ENCODE measurements at places on chromosomes 12 and 14. TPM values are rescaled to one million over a fixed set of nuclear protein-coding genes. Genes with fewer than 3 reads are reported as not detected.

The RNASE7 gene
- total RNA-seq = not detected

The SLC6A13 gene
- total RNA-seq = 2.6 TPM

The CTSG gene
- total RNA-seq = not detected

The PDZRN4 gene
- total RNA-seq = not detected

DNA sequence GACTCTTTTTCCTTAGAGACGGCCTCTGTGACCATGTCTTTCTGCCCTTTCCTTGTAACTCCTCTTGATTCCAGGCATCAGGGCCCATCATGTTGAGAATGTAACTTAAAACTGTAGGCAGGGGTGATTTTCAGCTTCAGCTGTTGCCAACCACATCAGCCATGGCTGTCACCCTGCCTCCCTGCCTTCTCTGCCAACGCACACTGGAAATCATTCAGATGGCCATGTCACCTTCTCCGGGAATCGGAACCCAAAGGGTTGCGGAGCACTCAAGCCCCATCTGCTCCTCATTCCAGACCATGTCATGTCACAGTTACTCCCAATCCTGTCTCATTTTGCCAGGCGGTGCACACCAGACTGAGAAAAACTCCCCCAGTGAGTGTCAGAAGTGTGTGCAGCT, 72.1 kb downstream of the EMP1 start:
- no peak overlapping the region for H3K27ac ChIP-seq
- DNase-seq = no peak
- H3K36me3 ChIP-seq = no peaks in the 10 kb centered on the region
- H3K4me3 ChIP-seq = no peak overlapping the region

DNA sequence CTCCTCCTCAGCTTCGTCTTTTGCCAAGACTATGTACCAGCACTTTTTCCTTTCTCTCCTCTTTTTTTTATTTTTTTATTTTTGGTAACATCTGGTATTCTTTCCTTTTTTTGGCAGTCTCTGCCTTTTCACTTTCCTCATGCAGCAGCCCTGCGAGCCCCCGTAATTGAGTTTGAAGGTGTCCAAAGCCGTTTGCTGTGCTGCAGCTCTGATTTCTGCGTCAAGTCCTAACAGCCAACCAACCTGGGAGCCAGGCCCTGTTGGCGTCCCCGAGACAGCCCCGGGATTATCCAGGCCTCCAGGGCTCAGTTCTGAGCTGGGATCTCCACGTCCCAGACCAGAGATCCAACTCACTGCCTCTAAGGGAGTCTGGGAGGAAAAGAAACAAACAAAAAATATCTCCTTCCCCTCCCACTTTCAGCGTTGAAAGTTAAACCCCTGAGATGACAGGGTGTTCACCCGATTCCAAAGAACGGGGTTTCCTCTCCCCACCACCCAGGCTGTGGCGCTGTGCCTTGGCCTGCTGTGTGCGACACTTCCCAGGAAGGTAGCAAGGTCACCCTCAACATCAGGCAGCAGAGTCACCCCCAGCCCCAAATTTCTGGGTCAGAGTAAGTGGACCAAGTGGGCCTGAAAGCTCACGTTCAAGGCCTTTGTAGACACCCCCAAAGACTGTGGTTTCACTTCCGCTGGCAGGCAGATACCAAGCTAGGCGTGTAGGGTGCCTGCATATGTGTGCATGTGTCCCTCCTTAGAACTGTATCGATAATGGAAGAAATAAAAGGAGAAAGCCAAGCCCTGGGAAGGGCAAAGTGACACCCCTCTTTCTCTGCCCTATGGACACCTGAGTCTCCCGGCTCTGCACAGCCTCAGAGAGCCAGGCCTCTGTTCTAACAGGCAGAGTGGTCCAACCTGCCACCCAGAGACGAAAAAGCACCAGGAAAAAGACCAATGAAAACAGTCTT, 11.1 kb downstream of the BCL11B start:
- H3K27ac ChIP-seq = no peak overlapping the region
- H3K4me3 ChIP-seq = no peak overlapping the region
- no peaks in the 10 kb centered on the region for H3K4me1 ChIP-seq

- no peaks in the 10 kb centered on the region for H3K4me1 ChIP-seq
- H3K36me3 ChIP-seq = no peaks in the 10 kb centered on the region
- no peak for DNase-seq
- H3K27ac ChIP-seq = no peak overlapping the region
- no peak overlapping the region for H3K4me3 ChIP-seq
These were observed 26.2 kb upstream of the MANSC4 start for GRCh38 chr12:27806259-27806658.

GRCh38 chr14:72311116-72311515, 378.9 kb downstream of the RGS6 start:
- H3K36me3 ChIP-seq = no peaks in the 10 kb centered on the region
- H3K4me3 ChIP-seq = no peak overlapping the region
- H3K27ac ChIP-seq = no peak overlapping the region
- no peaks in the 10 kb centered on the region for H3K27me3 ChIP-seq
- no peak for DNase-seq
- H3K4me1 ChIP-seq = no peaks in the 10 kb centered on the region

DNA sequence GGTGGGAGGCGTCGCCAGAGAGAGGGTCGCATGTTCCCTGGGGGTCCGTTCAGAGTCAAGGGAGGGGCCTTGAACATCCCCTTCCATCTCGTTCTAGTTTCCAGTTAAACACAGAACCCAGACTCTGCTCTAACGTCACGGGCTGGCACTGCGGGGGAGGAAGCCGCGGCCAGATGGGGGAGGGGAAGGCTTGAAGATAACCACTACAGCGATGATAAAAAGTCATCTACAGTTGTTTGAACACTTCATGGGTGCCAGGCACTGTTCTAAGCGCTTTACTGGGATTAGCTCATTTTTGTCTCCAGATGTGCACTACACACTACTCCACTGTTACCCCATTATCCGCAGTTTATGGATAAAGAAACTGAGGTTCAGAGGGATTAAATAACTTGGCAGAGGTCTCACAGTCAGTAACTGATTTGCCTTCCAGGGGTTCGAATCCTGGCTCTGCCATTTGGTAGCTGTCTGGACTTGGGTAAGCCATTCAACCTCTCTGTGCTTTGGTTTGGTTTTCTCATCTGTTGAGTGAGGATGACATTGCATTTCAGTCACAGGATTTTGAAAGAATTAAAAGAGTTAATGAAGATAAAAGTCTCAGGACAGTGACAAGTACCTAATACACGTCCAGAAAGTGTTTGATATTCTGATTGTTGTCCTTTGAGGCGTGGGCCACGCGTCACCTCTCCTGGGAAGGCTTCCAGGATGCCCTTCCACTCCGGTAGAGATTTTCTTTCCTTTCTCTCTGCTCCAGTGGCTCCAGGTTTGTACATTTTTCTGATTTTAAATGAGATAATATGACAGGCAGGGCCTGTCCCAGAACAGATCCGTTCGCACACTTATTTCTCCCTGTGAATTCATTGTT, 798 bp upstream of the RASAL1 start:
- DNase-seq = no peak
- no peaks in the 10 kb centered on the region for H3K36me3 ChIP-seq
- no peak overlapping the region for H3K4me3 ChIP-seq

DNA sequence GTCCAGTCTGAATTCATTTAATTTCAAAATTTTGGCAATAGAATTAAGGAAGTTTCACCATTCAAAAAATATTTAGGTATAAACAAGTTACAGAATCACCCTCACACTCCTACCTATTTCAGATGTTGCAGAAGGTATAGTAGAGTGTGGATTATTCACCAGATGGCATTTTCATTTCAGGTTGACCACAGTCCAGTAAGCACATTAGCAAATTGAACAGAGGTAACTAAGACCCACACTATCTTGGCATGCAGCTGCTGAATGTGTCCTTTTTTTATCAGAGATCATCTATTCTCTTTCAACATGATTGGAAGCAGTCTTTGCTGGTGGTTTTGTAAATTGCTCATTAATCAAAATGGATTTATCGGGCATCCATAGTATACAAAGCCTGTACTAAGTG, 151.8 kb upstream of the GARIN6 start:
- no peak overlapping the region for H3K27ac ChIP-seq
- no peak for DNase-seq
- H3K36me3 ChIP-seq = no peaks in the 10 kb centered on the region

- no peak overlapping the region for H3K4me3 ChIP-seq
- no peaks in the 10 kb centered on the region for H3K4me1 ChIP-seq
- H3K27me3 ChIP-seq = no peaks in the 10 kb centered on the region
- no peak overlapping the region for H3K27ac ChIP-seq
These were observed 122.2 kb upstream of the RTL1 start for GRCh38 chr14:101025696-101026095.

DNA sequence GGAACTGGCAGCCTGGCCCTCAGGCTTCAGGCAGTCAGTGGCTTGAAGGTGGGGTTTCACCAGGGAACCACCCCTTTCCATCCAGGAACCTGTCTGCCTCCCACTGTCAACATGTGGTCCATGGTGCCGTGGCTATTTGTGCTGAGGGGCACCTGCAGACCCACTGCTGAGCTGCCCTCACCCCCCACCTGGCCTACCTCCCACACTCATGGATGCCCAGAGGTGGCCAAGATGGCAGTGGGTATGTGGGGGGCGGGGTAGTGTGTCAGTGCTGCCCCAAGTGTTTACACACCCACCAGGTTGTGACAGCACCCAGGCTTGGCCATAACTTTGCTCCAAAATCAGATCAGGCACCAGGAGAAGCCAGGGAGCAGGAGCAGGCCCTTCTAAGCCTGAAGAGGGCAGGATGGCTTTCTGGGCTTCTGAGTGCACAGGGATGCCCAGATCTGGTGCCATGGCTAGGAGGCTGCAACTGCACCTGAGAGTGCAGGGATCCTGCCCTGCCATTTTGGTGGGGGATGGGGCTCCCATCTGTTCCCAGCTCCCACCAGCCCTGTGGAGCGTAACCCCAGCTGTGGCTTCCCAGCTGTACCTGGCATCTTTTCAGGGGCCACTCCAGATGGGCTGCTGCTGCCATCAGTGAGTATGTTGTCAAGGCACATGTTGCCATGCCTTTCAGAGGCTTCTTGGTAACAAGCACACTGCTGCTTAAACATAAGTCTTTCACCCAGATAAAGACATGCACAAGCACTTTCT, 263.9 kb downstream of the LRIG3 start:
- no peak overlapping the region for H3K4me3 ChIP-seq
- DNase-seq = no peak
- no peaks in the 10 kb centered on the region for H3K27me3 ChIP-seq
- no peaks in the 10 kb centered on the region for H3K36me3 ChIP-seq

DNA sequence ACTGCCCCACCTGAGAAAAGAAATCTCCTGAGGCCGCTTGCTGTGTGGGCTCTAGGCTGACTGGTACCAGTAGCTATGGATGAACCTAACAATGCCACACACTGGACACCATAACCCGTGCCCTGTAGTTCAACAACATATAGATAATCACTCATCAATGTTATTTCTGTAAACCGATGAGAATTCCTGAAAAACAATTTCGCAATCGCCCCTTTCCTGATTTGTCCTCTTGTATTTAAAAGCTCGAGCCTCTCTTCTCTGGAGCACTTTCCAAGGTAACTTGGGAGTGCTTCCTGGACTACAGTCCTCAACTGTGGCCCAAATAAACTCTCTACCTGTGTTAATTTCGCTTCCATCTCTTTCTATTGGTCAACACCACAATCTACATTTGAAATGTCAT, 26.1 kb upstream of the PPP2R5C start:
- H3K36me3 ChIP-seq = no peaks in the 10 kb centered on the region
- no peak overlapping the region for H3K27ac ChIP-seq
- H3K4me3 ChIP-seq = no peak overlapping the region
- no peak for DNase-seq
- peaks cover 13% of the 10 kb centered on the region for H3K4me1 ChIP-seq

Measured in astrocyte (in vitro differentiated cells and primary cell).